ENCODE measurements at places on chromosomes 12 and 14. TPM values are rescaled to one million over a fixed set of nuclear protein-coding genes. Genes with fewer than 3 reads are reported as not detected.

The LMNTD1 gene
- 1.1 TPM for total RNA-seq

The STYK1 gene
- total RNA-seq, result not detected

The RBMS2 gene
- 10.2 TPM for total RNA-seq

The IL26 gene
- total RNA-seq, result not detected

The VRTN gene
- total RNA-seq, result 0.15 TPM

The CHFR gene
- total RNA-seq, result 90.7 TPM

The ADSS1 gene
- 45.1 TPM for total RNA-seq

The TAS2R9 gene
- total RNA-seq, result not detected

The SMIM41 gene
- 0.88 TPM for total RNA-seq

The TAS2R19 gene
- total RNA-seq, result 7.9 TPM

The RHEBL1 gene
- 2.3 TPM for total RNA-seq

The KCNC2 gene
- total RNA-seq, result 11.6 TPM

The NPAS3 gene
- total RNA-seq, result 2.4 TPM

The SIX6 gene
- not detected for total RNA-seq

The MOK gene
- 6.5 TPM for total RNA-seq

The AKAP3 gene
- 3.3 TPM for total RNA-seq

The IQSEC3 gene
- 41.4 TPM for total RNA-seq

The SCN8A gene
- 47.6 TPM for total RNA-seq

The HHIPL1 gene
- 0.47 TPM for total RNA-seq

The CLEC7A gene
- total RNA-seq, result not detected

The APOF gene
- not detected for total RNA-seq

The TMCC3 gene
- total RNA-seq, result 5.7 TPM

The NOC4L gene
- total RNA-seq, result 17.8 TPM

The CACNA1C gene
- 11.0 TPM for total RNA-seq

The A2ML1 gene
- total RNA-seq, result not detected

The GZMB gene
- not detected for total RNA-seq

The TAS2R46 gene
- 3.3 TPM for total RNA-seq

The POC1B gene
- 5.7 TPM for total RNA-seq

The OR4K15 gene
- not detected for total RNA-seq

The GLIPR1L2 gene
- not detected for total RNA-seq

The MYO1H gene
- 0.27 TPM for total RNA-seq

The CRIP1 gene
- total RNA-seq, result 49.3 TPM

The TAS2R50 gene
- total RNA-seq, result 1.3 TPM

The GLS2 gene
- 0.91 TPM for total RNA-seq

The PAPLN gene
- total RNA-seq, result 2.8 TPM

The HOXC12 gene
- total RNA-seq, result not detected

The SIX4 gene
- total RNA-seq, result 22.1 TPM

The COCH gene
- total RNA-seq, result 29.0 TPM

The OR6C4 gene
- total RNA-seq, result not detected

The ACVR1B gene
- total RNA-seq, result 50.2 TPM

The TSPAN11 gene
- 31.0 TPM for total RNA-seq

The LRCOL1 gene
- not detected for total RNA-seq

The ENDOU gene
- not detected for total RNA-seq

The ACSM4 gene
- total RNA-seq, result not detected

The MANSC1 gene
- total RNA-seq, result 2.0 TPM

The TMPRSS12 gene
- total RNA-seq, result not detected

The SOX5 gene
- total RNA-seq, result 118 TPM

The OXA1L gene
- 80.3 TPM for total RNA-seq

The SERPINA12 gene
- total RNA-seq, result not detected

The CD163 gene
- 20.6 TPM for total RNA-seq

The LHX5 gene
- total RNA-seq, result 3.1 TPM

The SLC41A2 gene
- total RNA-seq, result 12.0 TPM

All from glutamatergic neuron (in vitro differentiated cells).